ENCODE measurements at places on chromosomes 13 and 19.

DNA sequence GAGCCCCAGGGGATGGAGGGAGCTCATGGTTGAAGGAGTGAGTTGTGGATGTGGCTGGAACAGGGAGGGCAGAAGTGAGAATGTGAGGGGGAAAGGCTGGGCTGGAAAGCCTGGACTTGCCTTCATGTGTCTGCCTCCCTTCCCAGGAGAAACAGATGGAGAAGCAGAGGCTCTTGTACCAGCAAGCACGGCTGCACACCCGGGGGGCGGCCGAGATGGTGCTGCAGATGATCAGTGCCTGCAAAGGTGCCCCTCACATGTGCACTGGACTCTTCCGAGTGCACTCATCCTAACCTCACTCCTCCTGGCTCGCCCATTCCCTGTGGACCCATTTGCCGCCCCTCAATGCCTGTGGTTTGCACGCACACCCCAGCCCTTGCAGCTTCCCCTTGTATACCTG is 83.2 kb downstream of the MAP4K1 start:
- DNase-seq, result no peak

DNA sequence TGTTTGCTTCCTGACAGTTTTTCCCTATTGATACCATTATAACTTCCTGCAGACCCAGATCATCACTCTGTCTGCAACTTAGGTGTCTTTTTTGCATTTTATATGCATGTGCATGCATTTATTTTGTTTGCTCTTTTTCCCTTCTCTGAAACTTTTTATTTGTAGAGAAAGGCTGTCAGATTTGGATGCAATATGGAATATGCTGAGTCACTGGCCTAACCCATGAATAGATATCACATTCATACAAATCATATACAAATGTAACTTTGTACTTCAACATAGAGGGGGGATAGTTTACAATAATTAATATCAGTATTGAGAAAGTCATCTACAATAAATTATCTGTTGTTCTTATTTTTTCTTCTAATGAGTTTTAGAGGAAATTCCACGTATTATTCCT is 1465.0 kb downstream of the EFNB2 start:
- no peak for DNase-seq

GRCh38 chr13:47798906-47799305 is 202.2 kb downstream of the SUCLA2 start:
- no peak for DNase-seq

DNA sequence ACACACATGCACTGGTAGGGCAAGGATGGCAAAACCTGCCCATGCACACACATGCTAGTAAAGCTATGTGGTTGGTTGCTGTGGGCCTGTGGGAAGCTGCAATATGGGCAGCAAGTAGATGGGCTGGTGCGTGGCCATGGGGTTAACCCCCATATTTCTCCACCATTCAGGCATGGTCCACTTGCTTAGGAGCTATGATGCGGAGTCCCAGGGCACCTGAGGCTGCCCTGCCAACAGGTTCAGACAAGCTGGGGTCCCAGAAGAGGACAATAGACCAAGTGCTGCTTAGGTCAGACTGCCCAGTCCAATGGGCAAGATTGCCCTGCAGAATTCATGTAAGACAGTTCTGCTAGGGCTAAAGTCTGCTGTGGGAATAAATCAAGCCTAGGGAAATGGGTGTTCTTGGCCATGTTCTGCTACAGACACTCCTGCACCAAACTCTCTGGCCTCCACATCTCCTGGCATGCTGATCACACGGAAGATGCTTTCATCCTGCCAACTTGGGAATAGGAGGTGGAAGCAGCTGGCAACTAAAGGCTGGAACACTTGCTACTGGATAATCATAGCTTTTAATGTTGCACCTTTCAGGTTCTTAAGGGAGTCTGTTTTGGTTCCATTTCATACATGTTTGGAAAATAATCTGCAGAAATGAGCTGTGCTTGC is 646.3 kb upstream of the SLITRK1 start:
- no peak for DNase-seq

DNA sequence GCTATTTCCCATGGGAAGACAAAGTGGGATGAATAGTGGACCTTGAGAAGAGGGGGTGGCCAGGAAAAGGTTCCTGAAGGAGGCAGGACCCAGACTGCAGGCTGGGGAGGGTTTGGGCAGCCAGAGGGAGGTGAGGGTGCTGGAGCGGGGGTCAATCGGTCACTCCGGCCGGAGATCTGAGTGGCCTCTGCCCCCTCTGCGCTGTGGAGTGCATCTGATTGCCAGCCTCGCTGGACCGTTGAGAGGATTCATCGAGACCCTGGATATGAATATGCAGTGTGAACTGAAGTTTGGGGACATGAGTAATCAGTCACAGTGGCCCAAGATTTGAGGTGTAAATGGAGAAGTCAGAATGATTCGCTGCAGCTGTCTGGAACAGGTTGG is 5.5 kb upstream of the ZNF580 start:
- no peak for DNase-seq

GRCh38 chr19:41960973-41961372 is 1.9 kb upstream of the RABAC1 start:
- DNase-seq, result no peak

GRCh38 chr13:34478376-34478775 is 463.7 kb upstream of the NBEA start:
- no peak for DNase-seq

DNA sequence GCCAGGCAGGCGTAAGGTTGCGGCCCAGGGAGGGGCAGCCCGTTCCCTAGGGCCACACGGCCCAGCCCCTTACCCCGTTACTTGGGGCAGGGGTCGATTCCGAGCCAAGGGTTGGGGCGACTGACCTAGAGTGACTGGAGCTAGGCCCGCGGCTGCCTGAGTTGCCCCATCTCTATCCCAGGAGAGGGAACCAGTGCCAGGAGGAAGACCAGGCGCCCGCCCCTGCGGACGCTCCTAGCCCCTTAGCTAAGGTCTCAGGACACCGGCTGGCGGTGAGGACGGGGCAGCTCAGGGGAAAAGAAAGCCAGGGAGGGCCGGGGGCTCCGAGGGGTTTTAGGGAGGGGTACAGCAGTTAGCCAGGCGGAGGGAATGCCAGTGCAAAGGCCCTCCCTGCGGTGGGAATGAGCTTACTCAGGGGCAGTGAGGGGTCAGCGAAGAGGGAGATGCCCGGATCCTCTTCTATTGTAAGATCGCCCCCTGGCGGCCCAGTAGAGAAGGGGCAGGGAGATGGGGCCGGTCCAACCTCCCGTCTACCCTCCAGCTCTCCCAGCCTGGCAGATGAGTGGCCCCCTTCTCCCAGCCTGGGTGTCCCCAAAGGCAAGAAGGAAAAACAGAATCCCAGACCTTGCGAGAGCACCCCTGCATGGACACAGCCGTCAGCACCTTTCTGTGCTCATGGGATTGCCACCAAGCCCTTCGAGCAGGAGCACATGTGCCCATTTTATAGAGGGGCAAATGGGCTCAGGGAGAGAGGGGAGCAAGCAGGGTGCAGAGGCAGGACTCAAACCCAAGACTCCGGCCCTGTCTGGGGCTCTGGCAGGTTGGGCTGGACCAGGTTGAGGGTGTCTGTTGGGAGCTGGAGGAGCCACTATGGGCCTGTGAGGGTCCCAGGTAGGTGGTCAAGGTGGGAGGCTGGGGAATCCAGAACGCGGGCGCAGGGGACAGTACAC is 16.3 kb downstream of the CILP2 start:
- DNase-seq, result peak; percentile 85

DNA sequence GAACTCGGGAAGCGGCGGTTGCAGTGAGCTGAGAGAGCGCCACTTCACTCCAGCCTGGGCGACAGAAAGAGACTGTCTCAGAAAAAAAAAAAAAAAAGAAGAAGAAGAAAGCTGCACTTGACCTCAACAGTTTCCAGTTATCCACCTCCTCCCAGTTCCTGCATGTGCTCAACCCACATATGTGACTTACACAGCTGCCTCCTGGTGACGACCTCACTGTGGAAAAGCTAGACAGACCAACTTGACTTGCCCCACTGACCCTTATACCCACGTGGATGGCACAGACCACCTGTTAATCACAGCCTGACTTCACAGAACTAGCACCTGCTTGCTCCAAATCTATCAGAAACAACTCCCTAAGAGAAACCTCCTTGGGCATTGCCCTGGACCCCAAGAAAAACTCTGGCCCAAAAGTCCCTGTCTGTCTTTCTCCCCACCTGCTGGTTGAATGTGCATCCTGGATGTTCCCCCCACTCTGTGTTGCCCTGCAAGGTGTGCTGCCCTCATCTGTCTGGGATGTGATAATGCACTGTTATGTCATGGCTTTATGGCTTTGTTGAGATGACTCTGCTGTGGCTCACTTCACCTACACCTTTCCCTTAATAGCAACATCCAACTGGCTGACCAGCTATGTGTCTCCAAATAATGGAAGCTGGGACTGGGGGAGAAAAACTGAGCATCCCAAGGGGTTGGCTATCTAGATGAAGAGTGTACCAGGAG is 2.8 kb downstream of the ZNF20 start:
- DNase-seq, result no peak

GRCh38 chr13:24071423-24072075 is 89.0 kb upstream of the SPATA13 start:
- no peak for DNase-seq

All from cardiac septum (tissue), 1 donor.